SK-MEL-5 (cell line): ENCODE measurements at places on chromosomes 1 and 21. TPM values are rescaled to one million over a fixed set of nuclear protein-coding genes. Genes with fewer than 3 reads are reported as not detected.

RBP7 gene
- total RNA-seq: not detected in 2 replicates

SH2D1B gene
- total RNA-seq: not detected in 2 replicates

LCE7A gene
- total RNA-seq: not detected in 2 replicates

ITPKB gene
- 56.9 and 66.0 TPM in 2 replicates for total RNA-seq

USP33 gene
- total RNA-seq: 91.1 and 92.6 TPM in 2 replicates

MAP10 gene
- total RNA-seq: 0.05 and 0.29 TPM in 2 replicates

PPFIA4 gene
- 4.5 and 4.8 TPM in 2 replicates for total RNA-seq

LRRC7 gene
- total RNA-seq: not detected in 2 replicates

RNASEL gene
- 5.6 and 6.6 TPM in 2 replicates for total RNA-seq

NIPAL3 gene
- total RNA-seq: 20.4 and 23.9 TPM in 2 replicates

CTNNBIP1 gene
- 27.1 and 38.3 TPM in 2 replicates for total RNA-seq

LCE2B gene
- total RNA-seq: not detected in 2 replicates

SPRR2F gene
- total RNA-seq: 0.18 and 0.51 TPM in 2 replicates

TMEM9 gene
- total RNA-seq: 126 and 132 TPM in 2 replicates

CGN gene
- 1.9 and 2.7 TPM in 2 replicates for total RNA-seq

GNAT2 gene
- 0.11 and 0.18 TPM in 2 replicates for total RNA-seq

RPS6KC1 gene
- 21.5 and 23.4 TPM in 2 replicates for total RNA-seq

SASS6 gene
- total RNA-seq: 7.1 TPM in 2 replicates

GLIS1 gene
- total RNA-seq: 0.16 TPM in 1 of 2 replicates, not detected in the other

CADM3 gene
- 1.5 and 1.7 TPM in 2 replicates for total RNA-seq

BRWD1 gene
- total RNA-seq: 25.8 and 29.5 TPM in 2 replicates

MRTO4 gene
- 53.8 and 55.3 TPM in 2 replicates for total RNA-seq

KCNJ15 gene
- not detected in 2 replicates for total RNA-seq

POU3F1 gene
- 3.0 and 4.0 TPM in 2 replicates for total RNA-seq

FOXE3 gene
- total RNA-seq: not detected in 2 replicates

CAPN8 gene
- not detected in 2 replicates for total RNA-seq

MATN1 gene
- 0.08 and 0.18 TPM in 2 replicates for total RNA-seq

TMIGD3 gene
- 0.21 TPM in 1 of 2 replicates, not detected in the other for total RNA-seq

HES5 gene
- total RNA-seq: not detected in 2 replicates

C1orf53 gene
- 3.0 and 5.1 TPM in 2 replicates for total RNA-seq

CFAP126 gene
- total RNA-seq: not detected in 2 replicates

USH2A gene
- 0.67 and 0.79 TPM in 2 replicates for total RNA-seq

C2CD4D gene
- total RNA-seq: 0.45 and 0.77 TPM in 2 replicates

PLA2G2E gene
- total RNA-seq: not detected in 2 replicates

SLFNL1 gene
- 0.05 and 0.16 TPM in 2 replicates for total RNA-seq

LYPD8 gene
- 2.3 and 2.4 TPM in 2 replicates for total RNA-seq

CDC14A gene
- 3.3 and 5.8 TPM in 2 replicates for total RNA-seq

PLA2G2A gene
- total RNA-seq: not detected in 2 replicates

CD1E gene
- not detected in 2 replicates for total RNA-seq

SLC35D1 gene
- 5.4 TPM in 2 replicates for total RNA-seq

ATP1A4 gene
- total RNA-seq: 0.11 TPM in 1 of 2 replicates, not detected in the other

TNNI3K gene
- total RNA-seq: 0.64 and 1.4 TPM in 2 replicates

WDR64 gene
- total RNA-seq: not detected in 2 replicates

CNR2 gene
- total RNA-seq: not detected in 2 replicates

SH2D2A gene
- total RNA-seq: 0.32 TPM in 1 of 2 replicates, not detected in the other

ARMH1 gene
- 0.24 TPM in 1 of 2 replicates, not detected in the other for total RNA-seq

KRTAP10-10 gene
- not detected in 2 replicates for total RNA-seq

OR10T2 gene
- not detected in 2 replicates for total RNA-seq

PRELP gene
- total RNA-seq: 0.11 TPM in 1 of 2 replicates, not detected in the other

LENEP gene
- 0.48 and 1.2 TPM in 2 replicates for total RNA-seq

INPP5B gene
- 34.8 and 35.9 TPM in 2 replicates for total RNA-seq

JAM2 gene
- 0.11 and 0.26 TPM in 2 replicates for total RNA-seq
